ENCODE measurements at places on chromosomes 7 and 10. TPM values are rescaled to one million over a fixed set of nuclear protein-coding genes. Genes with fewer than 3 reads are reported as not detected.

DNA sequence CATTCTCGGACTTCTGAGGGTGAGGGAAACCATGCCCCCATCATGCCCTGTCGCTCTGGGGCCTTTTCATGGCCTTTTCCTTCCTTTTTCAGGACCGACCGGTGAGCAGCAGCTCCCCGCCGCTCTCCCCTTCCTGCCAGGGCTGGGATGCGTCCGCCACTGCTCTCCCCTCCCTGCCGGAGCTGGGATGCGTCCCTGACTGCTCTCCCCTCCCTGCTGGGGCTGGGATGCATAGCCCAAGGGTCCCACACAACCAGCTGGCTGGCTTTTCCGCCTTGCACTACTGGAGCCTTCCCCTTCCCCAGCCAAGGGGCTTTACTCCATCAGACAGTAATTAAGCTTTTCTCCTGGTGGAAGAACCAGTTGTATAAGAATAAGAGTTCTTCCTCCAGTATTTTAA is 129.7 kb upstream of the COBL start:
- no peak for DNase-seq
- H3K27ac ChIP-seq, result no peak overlapping the region
- peaks cover 4% of the 10 kb centered on the region for H3K4me1 ChIP-seq
- H3K4me3 ChIP-seq, result no peak overlapping the region

GRCh38 chr7:3266240-3266639 is 34.8 kb upstream of the SDK1 start:
- H3K27me3 ChIP-seq, result no peaks in the 10 kb centered on the region
- no peaks in the 10 kb centered on the region for H3K36me3 ChIP-seq
- no peaks in the 10 kb centered on the region for H3K4me1 ChIP-seq

DNA sequence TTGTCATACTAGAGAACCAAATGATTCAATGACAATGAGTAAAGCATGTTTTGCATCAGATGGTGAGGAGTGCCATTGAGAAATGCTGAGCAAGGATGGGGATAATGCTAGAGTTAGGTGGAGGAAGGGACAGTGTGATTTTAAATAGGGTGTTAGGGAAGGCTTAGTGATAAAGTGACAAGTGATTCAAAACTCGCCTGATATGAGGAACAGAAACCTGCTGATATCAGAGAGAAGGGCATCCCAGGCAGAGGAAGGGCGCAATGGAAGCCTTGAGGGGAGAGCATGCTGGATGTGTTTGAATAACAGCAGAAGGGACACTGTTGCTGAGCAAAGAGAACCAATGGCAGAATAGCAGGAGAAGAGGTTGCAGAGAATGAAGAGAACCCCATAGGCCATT is 196.2 kb downstream of the NRG3 start:
- no peak overlapping the region for H3K27ac ChIP-seq
- DNase-seq, result no peak
- no peaks in the 10 kb centered on the region for H3K4me1 ChIP-seq
- H3K27me3 ChIP-seq, result no peaks in the 10 kb centered on the region
- no peaks in the 10 kb centered on the region for H3K36me3 ChIP-seq
- H3K4me3 ChIP-seq, result no peak overlapping the region

GRCh38 chr7:155682484-155682883 is 38.0 kb downstream of the RBM33 start:
- H3K4me1 ChIP-seq, result peaks cover 3% of the 10 kb centered on the region
- H3K4me3 ChIP-seq, result no peak overlapping the region
- H3K27ac ChIP-seq, result no peak overlapping the region
- H3K36me3 ChIP-seq, result peaks cover 3% of the 10 kb centered on the region
- H3K27me3 ChIP-seq, result no peaks in the 10 kb centered on the region
- no peak for DNase-seq

DNA sequence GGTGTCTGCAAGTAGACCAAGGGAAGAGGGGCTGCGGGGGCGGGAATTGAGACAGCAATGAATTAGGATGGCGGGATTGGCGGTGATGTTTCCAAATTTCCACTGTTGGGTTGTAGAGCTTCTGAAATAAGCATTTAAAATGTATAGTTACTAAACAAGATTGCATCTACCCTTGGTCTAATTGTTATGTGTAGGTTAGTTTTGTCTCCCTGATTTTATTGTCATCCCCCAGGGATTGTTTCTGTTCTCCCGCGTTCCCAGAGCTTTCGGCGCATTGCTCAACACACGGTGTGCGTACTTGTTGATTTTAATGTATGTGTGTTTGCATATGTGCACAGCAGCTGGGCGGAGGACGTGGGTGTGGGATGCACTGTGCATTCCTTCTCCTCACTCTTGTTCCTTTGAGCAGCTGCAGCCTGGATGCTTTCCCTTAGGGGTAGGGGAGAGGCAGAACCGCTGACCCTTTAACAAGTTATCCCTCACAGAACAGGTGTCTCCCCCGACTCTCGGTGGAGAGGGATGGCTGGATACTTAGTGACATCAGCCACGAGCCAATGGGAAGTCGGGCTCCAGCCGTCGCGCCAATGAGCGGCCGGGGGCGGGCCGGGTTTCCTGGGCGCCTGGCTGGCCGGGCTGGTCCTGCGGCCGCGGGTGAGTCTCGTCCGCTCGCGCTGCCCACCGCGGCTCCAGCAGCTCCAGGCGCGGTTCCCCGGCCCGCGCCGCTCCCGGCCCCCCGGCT is at the start of gene TSPAN33:
TSS of gene TSPAN33 (plus strand) at position 613 of the 739 bp plus-strand sequence. CDS start 274 bp downstream, outside the sequence.
- H3K4me3 ChIP-seq, result peak within 1 kb of the TSS; percentile 46
- H3K27ac ChIP-seq, result no peak within 1 kb of the TSS
- peaks cover 18% of the 10 kb centered on the region for H3K27me3 ChIP-seq
- no peaks in the 10 kb centered on the region for H3K36me3 ChIP-seq

DNA sequence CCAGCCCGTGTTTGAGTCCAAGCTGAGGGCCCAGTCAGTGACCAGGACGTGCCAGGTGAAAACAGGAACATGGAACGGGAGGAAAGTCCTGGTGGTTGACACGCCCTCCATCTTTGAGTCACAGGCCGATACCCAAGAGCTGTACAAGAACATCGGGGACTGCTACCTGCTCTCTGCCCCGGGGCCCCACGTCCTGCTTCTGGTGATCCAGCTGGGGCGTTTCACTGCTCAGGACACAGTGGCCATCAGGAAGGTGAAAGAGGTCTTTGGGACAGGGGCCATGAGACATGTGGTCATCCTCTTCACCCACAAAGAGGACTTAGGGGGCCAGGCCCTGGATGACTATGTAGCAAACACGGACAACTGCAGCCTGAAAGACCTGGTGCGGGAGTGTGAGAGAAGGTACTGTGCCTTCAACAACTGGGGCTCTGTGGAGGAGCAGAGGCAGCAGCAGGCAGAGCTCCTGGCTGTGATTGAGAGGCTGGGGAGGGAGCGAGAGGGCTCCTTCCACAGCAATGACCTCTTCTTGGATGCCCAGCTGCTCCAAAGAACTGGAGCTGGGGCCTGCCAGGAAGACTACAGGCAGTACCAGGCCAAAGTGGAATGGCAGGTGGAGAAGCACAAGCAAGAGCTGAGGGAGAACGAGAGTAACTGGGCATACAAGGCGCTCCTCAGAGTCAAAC is 5.2 kb downstream of the GIMAP5 start:
- no peak overlapping the region for H3K27ac ChIP-seq
- DNase-seq, result no peak
- H3K27me3 ChIP-seq, result no peaks in the 10 kb centered on the region
- H3K4me1 ChIP-seq, result peaks cover 4% of the 10 kb centered on the region
- no peaks in the 10 kb centered on the region for H3K36me3 ChIP-seq

DNA sequence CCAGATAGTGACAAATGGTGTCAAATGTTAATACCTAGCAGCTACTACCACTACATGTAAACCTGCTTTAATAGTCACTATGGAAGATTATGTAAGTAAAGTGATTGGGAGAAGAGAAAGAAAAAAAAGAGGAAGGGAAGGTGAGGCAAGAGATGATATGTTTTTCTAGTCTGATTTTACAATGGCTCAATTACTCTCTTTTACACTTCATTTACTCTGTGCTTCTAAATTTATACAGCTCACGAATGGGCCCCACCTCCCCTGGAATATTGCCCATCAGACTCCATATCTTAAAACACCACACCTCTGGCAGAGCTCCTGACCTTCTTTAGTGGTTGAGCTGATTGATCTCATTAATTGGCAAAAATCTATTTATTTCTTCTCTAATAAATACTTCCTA is 28.0 kb upstream of the IKZF1 start:
- H3K36me3 ChIP-seq, result no peaks in the 10 kb centered on the region
- no peak for DNase-seq
- H3K27me3 ChIP-seq, result no peaks in the 10 kb centered on the region
- H3K27ac ChIP-seq, result no peak overlapping the region
- H3K4me3 ChIP-seq, result no peak overlapping the region

DNA sequence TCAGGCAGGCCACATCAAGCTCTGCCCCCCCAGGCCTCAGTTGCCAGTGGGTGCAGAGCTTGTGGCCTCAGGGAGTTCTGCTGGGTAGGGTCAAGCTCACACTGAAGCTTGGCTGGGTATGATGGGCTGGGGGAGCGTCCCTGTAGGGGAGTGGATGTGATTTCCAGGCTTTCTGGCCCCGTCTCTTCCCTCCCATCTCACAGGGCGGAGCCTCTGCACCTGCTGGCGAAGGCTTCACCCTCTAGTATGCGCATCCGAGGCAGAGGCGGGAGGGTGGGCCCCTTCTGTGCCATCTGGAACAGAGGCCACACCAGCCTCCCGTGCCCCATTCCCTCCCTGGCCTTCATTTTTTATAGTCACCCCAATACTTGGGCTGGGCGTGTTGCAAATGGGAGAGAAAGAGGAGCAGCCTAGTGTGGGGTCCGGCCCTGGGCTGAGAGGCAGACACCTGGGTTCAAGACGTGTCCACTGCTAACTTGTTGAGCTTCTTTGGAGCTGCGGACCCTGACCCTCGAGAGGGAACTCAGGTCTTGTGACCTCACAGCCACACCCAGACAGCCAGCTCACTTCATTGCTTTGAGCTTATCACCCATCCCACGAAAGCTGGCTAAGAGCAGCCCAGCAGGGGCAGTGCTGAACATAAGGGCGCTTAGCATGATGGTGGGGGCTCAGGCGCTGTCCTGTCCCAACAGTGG is 2.3 kb downstream of the AQP1 start:
- no peak overlapping the region for H3K27ac ChIP-seq
- peaks cover 5% of the 10 kb centered on the region for H3K36me3 ChIP-seq
- H3K27me3 ChIP-seq, result no peaks in the 10 kb centered on the region

DNA sequence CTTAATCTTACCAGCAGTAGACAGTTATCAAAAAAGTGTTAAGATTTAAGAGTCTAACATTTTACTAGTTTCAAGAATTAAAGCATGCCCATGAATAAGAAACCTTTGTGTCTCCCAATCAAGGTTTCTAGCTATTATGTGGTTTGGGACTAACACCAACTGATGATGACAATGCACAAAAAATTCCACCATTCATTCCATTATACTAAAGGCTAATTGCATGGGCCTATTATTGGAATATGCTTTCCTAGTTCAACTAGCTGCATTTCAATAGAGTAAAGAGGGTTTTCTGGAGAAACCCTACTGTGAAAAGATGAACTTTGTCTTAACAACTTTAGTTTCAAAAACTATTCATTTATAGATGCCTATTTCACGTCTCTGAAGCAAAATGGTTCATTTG is 44.6 kb downstream of the UBE2H start:
- no peaks in the 10 kb centered on the region for H3K27me3 ChIP-seq
- peaks cover 4% of the 10 kb centered on the region for H3K4me1 ChIP-seq
- no peak for DNase-seq
- no peak overlapping the region for H3K4me3 ChIP-seq
- no peak overlapping the region for H3K27ac ChIP-seq
- H3K36me3 ChIP-seq, result peaks cover 4% of the 10 kb centered on the region

DNA sequence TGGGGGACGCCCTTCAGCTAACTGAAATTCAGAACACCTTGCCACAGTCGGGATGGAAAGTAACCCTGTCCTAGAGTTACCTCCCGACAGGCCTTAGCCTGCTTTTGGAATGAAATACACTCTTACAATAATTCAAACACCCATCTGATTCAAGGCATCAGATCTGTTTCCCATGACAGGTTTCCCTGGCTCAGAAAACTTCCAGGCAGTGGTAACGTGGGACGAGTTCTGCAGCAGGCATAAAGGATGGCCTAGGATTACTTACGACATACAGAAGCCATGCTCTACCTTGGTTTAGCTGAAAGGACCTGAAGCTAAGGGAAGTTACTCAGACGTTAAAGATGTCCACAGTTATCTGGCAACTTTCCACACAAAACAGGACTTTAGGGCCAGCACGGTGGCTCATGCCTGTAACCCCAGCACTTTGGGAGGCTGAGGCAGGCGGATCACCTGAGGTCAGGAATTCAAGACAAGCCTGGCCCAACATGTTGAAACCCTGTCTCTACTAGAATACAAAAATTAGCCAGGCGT is 5.0 kb downstream of the PAXIP1 start:
- peaks cover 14% of the 10 kb centered on the region for H3K36me3 ChIP-seq
- H3K4me3 ChIP-seq, result no peak overlapping the region
- H3K27ac ChIP-seq, result no peak overlapping the region
- H3K4me1 ChIP-seq, result peaks cover 8% of the 10 kb centered on the region
- DNase-seq, result no peak

DNA sequence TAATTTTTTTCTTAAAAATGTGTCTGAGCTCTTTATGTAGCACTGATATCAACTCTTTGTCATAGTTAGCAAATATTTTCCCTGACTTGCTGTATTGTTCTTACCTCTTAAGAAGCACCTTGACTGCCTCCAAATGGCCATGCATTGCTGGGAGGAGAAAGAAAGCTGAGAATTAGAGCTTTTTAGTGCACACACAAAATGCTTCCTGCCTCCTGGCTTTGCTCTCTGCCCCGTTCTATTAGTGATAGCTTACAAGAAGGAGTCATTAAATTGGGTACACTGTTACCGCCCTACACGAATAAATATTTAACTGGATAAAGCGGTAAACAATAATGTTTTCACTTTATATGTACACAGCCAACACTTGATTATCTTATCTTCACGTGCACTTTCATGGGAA is 4.1 kb downstream of the ANKRD16 start:
- H3K27me3 ChIP-seq, result no peaks in the 10 kb centered on the region
- no peak overlapping the region for H3K4me3 ChIP-seq
- H3K36me3 ChIP-seq, result peaks cover 38% of the 10 kb centered on the region

- peaks cover 23% of the 10 kb centered on the region for H3K4me1 ChIP-seq
- H3K27me3 ChIP-seq, result no peaks in the 10 kb centered on the region
- H3K4me3 ChIP-seq, result no peak overlapping the region
- no peak overlapping the region for H3K27ac ChIP-seq
- no peak for DNase-seq
- peaks cover 10% of the 10 kb centered on the region for H3K36me3 ChIP-seq
These were observed 337.9 kb downstream of the PTPRN2 start for GRCh38 chr7:158249692-158250091.

The EIF3A gene
- 77.1 TPM for total RNA-seq

The ZP3 gene
- 2.3 TPM for total RNA-seq

The SEMA3C gene
- total RNA-seq, result 153 TPM

The TRIM73 gene
- total RNA-seq, result 1.4 TPM

The HMX2 gene
- not detected for total RNA-seq

Measured in spinal cord (tissue), 10 donors.